Epithelial cell of prostate (primary cell): ENCODE measurements at places on chromosomes 11 and 22.
A peak's percentile ranks its signal among the peaks of the same experiment; 100 is the strongest.

DNA sequence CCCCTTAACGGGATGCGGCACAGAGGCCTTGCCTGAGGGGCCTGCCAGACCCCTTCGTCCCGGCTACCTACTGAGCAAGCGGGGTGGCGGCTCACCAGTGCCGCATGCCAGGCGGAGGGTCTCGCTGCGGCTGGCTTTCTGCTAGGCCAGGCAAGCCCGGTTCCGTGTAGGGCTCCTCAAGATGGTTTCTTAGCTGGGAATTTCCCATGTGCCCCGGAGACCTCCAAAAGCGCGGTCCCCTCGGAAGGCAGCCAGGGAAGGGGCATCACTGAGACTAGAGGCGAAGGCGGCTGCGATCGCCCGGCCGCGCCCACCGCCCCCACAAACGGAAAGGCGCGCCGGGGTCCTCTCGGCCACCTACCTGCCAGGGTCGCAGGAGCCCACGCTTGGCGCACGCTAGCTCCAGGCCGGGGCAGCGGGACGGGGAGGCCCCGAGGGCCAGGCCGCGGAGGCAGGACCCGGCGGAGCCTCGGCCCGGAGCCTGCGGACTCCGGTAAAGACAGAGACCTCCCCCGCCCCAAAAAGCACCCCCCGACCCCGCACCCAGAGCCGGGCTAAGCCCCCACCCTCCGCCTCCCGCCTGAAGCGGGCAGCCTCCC lies 23.8 kb downstream of the MICAL3 start:
- no peak for DNase-seq

DNA sequence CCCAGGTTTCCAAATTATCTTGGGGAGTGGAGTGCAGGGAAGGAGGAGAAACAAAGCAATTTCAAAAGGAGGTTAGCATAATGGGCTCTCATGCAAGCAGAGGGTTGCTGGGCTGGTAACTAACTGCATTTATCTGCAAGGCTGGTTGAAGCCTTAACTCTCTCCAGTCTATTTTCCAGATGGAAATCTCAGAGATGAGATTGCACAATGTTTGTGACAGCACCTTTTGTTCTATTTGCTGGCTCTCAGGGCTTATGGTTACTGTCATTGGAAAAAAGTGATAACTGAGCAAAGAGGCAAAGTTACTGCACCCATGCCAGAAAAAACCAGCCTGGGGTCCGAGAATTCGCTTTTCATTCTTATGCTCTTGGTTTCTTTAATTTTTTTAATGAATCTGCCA lies 33.2 kb downstream of the ABCC8 start:
- no peak for DNase-seq

DNA sequence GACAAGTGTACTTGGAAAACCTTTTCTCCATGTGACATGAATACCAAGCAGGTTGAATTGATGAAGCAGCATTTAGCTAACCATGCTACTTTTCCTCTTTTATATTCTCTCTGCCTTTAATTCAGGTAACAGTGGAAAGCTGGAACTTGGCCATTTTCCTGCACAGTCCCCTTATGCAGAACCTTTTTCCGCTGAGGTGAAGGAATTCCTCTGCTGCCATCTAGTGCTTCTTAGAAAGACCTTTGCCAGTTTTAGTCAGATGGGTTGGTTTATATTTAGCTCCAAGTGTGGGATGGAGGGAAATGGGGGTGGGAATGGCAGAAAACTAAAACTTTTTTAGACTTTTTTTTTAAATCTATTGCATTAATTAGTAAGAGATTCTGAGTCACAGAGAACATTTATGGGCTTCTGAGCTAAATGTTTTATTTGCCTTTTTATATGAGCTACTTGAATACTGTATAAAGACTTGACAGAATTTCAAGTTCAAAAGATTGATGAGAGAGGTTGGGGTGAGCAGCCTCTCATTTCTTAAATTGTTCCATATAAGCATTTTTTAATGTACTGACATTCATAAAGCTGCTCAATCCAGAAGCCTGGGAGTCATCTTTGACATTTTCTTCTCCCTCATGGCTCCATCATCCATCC lies 153.9 kb upstream of the ZC3H12C start:
- DNase-seq: peak; percentile 33

DNA sequence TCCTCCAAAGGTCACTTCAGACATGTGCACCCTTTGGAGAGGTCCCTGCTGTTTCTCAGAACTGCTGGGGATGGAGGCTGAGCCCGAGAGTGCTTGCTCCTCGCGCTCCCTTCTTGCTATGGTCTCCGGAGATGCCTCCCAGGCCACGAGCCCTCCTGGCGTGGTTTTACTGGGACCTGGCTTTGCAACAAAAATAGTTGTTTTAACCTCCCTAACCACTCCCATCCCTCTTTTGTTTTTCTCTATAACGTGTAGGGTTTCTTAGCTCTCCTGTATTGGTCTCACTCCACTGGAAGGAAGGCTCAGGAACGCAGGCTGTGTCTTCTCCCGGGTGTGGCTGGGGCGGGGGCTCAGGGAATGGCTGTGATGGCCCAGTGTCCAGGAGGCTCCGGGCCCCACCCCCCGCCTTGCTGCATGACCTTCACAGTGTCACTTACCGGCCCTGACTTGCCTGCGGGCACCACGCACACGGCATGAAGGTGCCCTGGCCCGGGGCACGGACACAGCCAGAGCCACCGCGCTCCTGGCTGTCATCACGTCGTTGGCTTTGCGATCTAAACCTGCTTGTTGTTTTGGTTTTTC lies 5.6 kb downstream of the PTDSS2 start:
- no peak for DNase-seq

GRCh38 chr11:85313741-85314140 lies 313.4 kb downstream of the DLG2 start:
- no peak for DNase-seq

GRCh38 chr22:45413368-45414211 lies at the start of the genes RIBC2 and SMC1B:
Gene RIBC2 (plus strand): TSS chr22:45413693. CDS start chr22:45413887, 194 bp downstream.
Gene SMC1B (minus strand): TSS chr22:45413599. CDS start chr22:45413567, 32 bp downstream.
- DNase-seq: no peak

DNA sequence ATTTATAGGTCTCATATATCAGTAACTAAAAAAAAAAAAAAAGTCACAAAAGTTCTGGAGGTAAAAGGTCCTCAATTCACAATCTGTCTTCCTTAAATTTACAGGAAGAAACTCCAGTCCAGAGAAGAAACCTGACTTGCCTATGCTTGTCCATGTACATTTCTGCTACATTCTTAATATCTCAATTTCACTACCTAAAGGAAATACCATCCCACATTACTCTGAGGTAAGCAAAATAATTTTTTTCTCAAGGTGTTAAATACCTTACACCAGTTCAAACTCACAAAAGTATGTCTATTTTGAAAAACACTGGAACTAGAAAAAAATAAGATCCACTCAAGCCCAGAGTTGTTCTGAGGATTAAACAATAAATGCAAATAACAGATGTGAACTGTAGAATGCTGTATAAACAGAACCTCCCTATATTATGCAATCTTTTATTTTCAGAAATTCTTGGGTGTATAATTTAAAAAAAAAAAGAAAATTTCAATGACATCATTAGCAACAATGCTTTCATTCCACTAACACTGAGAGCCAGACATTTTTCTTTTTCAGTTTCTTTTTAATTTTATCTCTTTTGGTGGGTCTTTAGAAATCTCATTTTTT lies 49.9 kb upstream of the GDPD4 start:
- DNase-seq: no peak

DNA sequence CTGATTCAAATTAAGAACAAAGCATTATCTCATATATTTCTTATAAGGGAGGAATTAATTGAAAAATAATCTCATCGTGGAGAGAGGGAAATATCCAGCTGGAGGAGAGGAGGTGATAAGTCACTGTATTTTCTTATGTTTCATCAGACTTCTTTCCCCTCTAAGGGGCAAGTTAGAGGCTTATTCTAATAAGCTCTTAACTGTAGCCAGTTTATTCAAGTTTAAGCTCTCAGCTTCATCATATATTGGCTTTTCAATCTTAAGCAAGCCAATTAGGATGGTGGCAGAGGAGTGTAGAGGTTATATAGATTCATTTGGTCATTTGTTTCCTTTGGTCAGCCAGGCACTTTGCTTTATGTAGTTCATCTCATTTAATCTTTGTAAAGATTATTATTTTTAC lies 256.7 kb downstream of the GRM5 start:
- DNase-seq: no peak

GRCh38 chr22:48102581-48102980 lies 1340.1 kb downstream of the TBC1D22A start:
- no peak for DNase-seq

DNA sequence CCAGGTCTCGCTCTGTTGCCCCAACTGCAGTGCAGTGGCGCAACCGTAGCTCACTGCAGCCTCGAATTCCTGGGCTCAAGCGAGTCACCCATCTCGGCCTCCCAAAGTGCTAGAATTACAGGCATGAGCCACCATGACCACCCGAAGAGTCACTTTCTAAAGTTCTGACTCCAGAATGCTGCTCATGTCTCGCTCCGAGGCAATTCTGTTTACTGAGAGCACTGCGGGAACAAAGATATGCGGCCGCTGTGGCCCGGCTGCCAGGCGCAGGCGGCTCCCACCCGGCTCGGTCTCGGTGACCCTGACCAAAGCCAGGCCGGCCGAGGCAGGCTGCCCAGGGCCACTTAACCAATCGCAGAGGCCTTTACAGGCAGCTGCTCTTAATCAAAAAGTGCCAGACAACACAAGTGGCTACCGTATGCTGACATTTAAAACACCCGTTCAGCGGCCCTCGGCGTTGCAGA lies 78.7 kb downstream of the PHF21B start:
- DNase-seq: no peak

- DNase-seq: no peak
These were observed 26.8 kb downstream of the CADM1 start for GRCh38 chr11:115477410-115477809.

DNA sequence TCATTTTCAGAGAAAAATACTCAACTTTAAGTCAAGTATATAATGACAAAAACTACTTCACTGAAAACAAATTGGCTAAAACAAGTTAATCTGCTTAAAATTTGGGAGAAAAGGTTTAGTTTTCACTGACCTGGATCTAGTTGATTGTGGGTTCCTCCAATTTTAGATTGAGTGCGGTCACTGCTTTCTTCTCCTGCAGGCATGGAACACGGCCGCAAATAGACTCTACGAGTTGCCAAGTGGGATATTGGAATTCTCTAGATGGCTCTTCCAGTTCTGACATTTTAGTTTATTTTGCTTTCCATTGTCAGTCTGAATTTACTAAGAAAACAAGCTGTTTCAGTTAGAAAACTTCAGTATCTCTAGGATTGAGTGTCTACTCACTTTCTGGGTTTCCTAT lies 12.3 kb downstream of the OR4C5 start:
- no peak for DNase-seq

DNA sequence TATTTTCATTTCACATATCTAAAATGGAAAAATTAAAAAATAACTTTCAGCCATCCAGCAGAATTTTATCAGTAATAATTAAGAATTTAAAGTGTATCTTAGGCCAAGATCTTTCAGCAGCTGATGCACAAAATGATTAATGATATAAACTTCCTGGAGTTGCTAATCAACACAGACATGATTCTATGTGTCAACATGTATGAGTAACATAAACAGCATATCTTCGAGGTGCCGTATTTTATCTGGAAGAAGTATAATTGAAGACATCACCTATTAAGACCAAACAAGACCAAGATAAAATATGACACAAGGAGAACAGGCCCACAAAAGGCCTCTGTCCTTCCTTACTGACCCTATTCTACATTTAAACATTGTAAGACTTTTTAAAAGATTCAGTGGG lies 45.2 kb downstream of the SLC5A12 start:
- peak; percentile 50 for DNase-seq

DNA sequence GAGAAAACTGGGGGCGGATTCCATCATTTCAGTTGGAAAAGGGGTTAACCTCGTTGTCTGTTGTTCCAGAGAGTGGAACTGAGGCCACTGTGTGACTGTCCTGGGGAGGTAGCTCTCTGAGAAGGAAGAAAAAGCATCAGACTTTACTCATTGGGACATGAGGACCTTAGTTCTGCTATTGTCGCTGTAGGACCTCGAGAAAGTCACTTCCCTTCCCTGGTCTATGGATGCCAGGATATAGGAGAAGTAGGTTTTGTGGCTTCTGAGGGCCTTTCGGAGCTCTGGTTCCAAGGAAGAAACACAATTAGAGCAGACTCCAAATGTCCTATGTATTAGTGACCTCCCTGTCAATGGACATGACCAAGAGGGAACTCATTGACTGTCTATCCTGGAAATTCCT lies 6.2 kb downstream of the MYO18B start:
- DNase-seq: no peak

DNA sequence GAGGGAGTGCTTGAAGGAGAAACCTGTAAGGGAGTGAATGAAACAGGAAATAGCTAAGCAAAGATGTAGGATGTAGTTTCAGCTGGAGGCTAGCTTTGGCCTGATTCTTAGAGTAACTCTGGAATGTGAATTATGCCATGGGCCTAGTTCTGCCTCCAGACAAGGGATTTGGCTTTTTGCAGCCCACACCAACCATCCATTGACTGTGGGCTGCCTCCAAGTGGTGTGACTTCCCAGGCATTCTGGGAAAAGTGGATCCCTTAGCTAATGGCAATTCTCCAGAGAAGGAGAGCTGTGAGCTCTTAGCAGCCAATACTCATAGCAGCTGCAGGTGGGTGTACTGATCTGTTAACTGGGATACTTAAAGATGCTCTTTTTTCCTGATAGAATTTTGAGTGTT lies 2.0 kb upstream of the OR9I1 start:
- no peak for DNase-seq

- DNase-seq: no peak
These were observed 31.8 kb downstream of the EIF3M start for GRCh38 chr11:32615422-32615821.

GRCh38 chr22:32354360-32355351 lies 3.0 kb upstream of the RFPL3 start:
- DNase-seq: peak; percentile 14

DNA sequence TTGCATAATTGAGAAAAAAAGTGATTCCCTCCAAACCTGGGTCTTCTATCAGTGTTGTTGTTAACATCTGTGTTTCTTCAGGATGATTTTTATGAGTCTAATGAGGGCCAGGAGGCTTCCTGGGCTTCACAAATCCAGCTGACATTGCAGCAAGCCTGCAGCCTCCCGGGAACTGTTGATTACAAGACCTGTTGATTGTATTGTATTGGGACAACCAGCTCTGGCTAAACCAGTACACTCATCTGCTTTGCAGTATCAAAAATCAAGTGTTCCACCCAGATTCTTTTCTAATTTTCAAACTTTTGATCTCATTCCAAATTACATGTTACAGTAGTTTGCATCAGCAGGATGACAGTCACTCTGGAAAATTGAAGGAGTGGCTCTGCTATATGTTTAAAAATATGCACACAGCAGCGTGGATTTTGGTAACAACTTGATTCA lies 16.1 kb upstream of the PRSS23 start:
- no peak for DNase-seq

GRCh38 chr11:21635394-21636145 lies 557.3 kb upstream of the ANO5 start:
- no peak for DNase-seq
